ENCODE measurements at places on chromosomes 4 and X.

GRCh38 chr4:124433044-124433443 lies 279.5 kb downstream of the ANKRD50 start:
- DNase-seq: no peak

DNA sequence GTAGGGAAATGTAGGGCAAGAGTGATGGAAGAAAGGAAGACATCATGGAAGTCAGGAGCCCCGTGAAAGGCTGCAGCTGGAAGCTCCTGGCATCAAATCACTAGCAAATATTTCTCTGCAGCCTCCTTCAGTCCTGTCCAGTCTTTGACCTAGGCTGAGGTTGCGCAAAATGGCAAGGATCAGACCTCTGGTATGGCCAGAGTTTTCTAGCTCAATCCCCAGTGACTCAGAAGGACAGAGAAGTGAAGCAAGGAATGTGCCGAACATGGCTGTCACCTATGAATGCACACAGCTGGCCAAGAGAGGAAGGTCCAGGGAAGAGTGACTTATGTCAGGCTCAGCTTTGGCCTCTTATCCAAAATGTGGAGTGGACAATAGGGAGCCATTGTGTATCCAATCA lies 71.1 kb upstream of the PHOX2B start:
- DNase-seq: no peak

DNA sequence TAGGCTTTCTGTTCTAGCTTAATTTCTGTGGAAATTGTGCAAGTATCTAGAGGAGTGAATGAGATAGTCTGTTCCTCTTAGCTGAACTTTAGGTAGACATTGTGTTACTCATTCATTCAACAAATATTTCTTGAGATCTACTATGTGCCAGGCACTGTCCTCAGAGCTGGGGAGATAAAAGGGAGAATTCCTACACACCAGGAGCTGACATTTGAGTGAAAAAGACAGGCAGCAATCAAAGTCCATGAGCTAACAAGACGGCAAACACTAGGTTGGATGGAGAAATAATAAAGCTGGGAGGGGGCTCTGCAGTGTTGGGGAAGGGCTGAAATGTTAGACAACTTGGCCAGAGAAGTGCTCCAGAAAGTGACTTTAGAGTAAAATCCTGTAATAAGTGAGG lies 80.1 kb downstream of the MED28 start:
- no peak for DNase-seq

- DNase-seq: peak; percentile 85
These were observed 105.1 kb downstream of the ADRA2C start for GRCh38 chr4:3871181-3871852.

DNA sequence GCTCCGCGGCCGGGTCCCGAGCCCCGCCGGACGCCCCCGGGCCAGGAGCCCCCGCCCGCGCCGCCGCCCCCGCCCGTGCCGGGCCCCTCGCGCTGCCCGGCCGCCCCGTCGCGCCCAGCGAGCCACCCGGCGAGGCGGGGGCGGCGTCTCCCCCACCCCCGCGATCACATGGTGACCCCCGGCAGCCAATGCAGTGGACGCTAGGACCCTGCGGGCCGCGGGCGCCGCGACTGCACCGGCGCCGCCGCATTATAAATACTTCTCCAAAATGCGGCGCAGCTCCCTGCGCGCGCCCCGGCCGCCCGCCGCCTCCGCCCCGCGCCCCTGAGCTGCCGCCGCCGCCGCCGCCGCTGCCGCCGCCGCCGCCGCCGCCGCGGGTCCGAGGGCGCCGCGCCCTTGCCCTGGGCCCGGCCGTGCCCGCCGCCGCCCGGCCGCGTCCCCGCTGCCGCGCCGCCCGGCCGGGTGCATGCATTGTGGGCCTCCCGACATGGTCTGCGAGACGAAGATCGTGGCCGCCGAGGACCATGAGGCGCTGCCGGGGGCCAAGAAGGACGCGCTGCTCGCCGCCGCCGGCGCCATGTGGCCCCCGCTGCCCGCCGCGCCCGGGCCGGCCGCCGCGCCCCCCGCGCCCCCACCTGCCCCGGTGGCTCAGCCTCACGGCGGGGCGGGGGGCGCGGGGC lies at the start of gene NAT8L:
Gene NAT8L (plus strand): TSS at position 282 of the 680 bp plus-strand sequence. CDS start 185 bp downstream, at position 467.
- DNase-seq: peak; percentile 72

DNA sequence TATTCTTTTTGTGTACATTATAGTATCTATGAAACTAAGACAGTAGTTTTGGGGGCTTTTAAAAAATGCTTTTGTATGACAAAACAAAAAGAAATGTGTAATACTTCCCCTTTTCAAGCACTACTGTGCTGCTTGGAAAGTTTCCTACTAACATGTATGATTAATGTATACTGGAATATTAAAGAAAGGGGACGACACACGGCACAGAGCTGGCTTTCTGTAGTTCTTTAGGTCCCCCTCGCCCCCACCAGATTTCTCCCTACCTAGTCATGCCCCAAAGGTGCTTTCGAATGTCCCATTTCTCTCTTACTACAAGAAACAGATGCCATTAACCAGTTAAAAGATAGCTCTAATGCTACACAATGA lies 1.6 kb upstream of the AP1S2 start:
- DNase-seq: no peak

DNA sequence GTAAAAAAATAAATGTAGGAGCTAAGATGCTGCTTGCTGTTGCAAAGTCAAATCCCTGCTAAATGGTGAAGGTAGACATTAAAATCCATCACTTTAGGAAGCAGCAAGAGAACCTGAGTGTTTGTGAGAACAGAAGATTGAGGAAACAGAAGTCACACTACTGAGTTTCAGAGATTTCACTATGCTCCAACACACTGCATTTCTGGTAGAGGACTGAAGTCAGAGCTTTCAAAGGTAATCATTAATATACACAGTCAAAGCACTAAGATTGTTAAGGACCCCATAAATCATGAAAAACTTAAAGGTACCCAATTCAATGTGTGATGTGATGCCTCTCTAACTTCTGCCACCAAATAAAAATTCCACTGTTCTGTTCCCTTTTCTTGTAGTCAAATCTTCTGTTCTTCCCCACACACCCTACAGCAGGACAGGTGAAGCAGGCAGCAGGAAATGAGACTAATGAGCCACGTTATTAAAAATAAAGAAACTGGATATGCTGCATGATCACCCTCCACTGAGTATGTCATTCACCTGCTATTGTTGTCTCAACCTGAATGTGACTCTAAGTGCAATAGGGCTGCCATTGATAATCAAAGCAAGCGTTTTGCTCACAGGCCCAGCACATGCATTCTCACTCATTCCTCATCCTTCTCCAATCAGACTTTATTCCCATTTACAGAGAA lies 28.9 kb upstream of the APELA start:
- DNase-seq: no peak

- DNase-seq: no peak
These were observed 109.8 kb upstream of the HPGD start for GRCh38 chr4:174631901-174632758.

GRCh38 chr4:62709618-62710252 lies 1509.6 kb downstream of the ADGRL3 start:
- no peak for DNase-seq

DNA sequence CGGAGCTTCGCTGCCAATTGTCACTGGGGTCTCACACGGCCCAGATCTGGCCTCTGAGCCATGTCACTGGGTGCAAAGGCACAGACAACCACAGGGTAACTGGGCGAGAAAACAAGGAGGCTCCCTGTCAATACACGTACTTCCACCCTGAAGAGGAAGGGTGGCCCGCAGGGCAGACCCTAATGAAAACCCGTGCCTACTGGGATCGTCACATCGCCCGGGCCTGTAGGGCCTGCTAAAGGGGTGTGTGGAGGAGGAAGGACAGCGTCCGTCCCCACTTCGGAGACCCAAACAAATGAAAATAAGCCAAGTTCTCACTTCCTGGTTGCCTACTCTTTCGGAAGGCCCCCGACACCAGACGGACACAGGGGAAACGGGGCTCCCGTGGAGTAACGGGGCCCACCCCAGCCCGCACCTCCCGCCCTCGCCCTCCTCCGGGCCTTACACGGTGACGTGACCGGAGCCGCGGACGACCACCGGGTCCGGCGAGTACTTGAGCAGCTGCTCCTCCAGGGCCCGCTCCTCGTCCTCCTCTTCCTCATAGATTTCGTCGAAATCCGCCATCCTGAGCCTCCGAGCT lies 578 bp downstream of the CHIC2 start:
- peak; percentile 58 for DNase-seq

- no peak for DNase-seq
These were observed 825.7 kb downstream of the TECRL start for GRCh38 chr4:63583561-63583960.

- DNase-seq: no peak
These were observed 611.8 kb downstream of the SPOCK3 start for GRCh38 chr4:166622425-166622977.

DNA sequence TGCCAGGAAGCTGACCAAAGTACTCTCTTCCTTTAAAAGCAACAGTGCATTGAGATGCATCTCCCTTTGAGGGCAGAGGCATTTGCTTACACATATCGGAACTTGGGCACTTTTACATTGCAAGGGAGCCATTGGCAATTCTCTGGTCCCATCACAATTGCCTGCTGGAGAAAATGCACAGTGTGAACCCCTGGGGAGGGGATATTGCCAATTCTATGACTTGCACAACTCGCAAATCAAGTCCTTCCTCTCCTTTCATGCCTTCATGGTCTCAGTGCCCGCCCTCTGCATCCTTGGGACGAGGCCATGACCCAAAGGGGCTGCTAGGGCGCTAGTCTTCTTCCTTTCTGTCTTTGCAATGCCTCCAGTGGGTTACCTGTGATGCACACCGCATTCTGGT lies 14.9 kb upstream of the PDZD4 start:
- no peak for DNase-seq

GRCh38 chr4:139242511-139243051 lies 37.4 kb downstream of the MGARP start:
- DNase-seq: no peak

DNA sequence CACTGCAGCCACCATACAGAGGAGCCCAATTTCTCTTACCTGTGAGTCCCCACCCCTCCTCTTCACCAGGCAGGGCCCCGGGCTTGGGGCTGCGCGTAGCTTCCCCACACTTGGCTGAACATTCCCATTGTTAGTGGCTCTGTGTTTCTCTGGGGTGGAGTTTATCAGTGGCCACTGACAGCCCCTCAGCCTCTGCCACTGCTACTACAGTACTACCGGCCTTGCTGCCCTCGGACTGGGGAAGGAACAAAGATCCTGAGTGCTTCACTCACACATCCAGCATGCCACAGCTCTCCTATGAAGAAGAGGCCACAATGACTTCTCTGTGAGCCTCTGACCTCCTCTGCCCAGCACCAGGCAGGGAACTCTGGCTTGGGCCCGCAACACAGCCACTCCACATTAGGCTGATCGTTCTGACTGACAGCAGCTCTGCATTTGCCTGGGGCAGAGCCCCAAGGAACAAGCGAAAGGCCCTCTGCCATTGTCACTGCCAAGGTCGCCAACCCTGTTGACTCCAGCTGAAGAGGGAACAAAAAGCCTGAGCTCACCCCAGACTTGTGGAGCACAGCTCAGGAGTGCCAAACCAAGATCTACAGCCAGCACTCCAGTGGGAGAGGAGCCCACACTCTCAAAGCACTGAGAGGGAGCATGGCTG lies 24.0 kb downstream of the ABCB7 start:
- DNase-seq: no peak

DNA sequence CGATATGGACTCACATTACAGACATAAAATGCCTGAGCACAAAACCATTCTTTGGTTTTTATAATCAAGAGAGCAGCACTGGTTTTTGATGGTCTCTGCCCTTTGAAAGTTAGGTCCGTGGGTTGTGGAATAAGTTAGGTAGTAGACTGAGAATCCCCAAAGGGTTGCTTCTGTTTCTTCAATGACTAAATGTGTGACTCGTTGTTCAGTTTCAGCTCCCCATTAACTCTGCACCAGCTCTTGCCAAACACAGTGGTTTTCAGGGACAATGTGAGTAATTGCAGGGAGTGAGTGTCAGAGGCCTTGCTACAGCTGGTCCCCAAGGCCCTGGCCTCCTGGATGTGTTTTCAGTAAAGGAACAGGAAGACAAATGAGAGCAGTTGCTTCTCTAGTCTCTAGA lies 24.8 kb downstream of the SMIM20 start:
- DNase-seq: peak; percentile 29

DNA sequence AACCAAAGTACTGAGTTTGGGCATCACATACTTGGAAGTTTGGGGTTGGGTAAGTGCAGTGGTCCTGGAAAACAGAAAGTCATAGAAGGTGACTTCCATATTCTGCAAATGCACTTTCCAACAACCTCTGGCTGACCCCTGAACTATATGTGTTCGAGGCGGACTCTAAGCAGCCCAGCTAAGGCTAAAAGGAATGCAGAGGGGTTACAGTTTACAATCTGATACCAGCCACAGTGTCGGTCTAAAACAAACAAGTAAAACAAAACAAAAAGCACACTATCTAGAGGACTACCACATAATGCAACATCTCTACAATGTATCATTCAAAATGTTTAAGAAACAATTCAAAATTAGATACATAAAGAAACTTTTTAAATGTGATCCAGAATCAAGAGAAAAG lies 185.6 kb downstream of the ADAMTS3 start:
- no peak for DNase-seq

DNA sequence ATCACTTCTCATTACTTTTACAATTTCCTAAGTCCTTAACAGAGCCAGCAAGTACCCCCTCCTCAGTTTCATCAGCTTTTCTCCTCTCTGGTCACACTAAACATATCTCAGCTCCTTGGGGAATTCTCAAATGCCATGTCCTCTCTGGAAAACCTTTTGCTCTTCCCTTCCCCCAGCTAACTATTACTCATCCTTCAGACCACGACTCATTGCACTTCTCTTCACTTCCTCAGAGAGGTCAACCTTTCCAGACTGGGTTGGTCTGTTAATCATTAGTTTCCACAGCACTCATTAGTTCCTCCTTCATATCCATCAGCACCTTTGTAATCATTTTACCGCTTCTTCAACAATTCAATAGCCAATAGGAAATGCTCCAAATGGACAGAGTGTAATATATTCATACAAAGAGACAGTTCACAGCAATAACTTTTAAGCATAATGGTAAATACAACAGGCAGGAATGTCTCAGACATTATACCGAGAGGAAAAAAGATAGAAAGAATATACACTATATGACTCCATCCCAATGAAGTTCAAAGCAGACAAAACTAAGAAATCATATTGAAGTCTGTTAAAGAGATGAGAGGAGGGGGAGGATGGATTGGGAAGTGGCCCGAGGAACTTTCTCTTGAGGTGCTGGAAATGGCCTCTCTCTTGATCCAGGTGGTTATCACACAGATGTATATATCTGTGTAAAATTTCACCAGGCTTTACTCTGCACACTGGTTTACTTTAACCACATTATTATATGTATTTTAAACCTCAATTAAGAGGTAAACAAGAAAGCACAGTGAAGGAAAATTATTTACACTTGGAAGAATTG lies 39.6 kb downstream of the DDX60L start:
- DNase-seq: no peak

DNA sequence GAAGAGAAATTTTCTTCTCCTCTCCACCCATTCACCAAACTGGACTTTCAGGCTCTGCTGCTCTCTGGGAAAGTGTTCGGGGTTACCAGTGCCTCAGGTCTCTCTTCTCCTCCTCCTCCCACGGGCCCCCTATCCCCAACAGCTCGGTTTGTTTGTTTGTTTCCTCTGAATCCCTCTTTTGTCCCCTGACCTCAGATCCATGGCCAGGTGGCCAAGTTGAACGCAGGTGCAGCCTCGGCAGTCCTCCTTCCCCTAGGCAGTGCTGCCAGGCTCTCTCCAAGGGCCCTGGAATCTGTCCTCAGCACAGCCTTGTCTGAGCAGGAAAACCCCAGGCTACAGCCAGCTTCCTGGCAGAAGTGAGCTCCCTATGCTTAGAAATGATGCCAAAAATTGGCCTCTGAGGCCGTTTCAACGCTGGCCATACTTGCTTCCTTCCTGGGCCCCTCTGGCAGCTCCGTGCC lies 60.0 kb downstream of the FHDC1 start:
- DNase-seq: no peak
